ENCODE measurements at places on chromosomes 11 and 22. TPM values are rescaled to one million over a fixed set of nuclear protein-coding genes. Genes with fewer than 3 reads are reported as not detected.

SORL1 gene
- not detected for total RNA-seq

APOBEC3B gene
- total RNA-seq, result 1.9 TPM

SYT13 gene
- not detected for total RNA-seq

MPST gene
- total RNA-seq, result 85.1 TPM

ANKK1 gene
- total RNA-seq, result not detected

OPCML gene
- not detected for total RNA-seq

SCARF2 gene
- 66.8 TPM for total RNA-seq

MS4A14 gene
- total RNA-seq, result not detected

IGSF9B gene
- total RNA-seq, result 0.75 TPM

ANO3 gene
- total RNA-seq, result 0.56 TPM

HBG1 gene
- total RNA-seq, result not detected

NAV2 gene
- 13.4 TPM for total RNA-seq

HPX gene
- total RNA-seq, result not detected

ASCL2 gene
- total RNA-seq, result not detected

P2RY2 gene
- not detected for total RNA-seq

OR52N2 gene
- not detected for total RNA-seq

TANGO2 gene
- 30.2 TPM for total RNA-seq

FOLR1 gene
- not detected for total RNA-seq

SAC3D1 gene
- total RNA-seq, result 12.4 TPM

CD6 gene
- not detected for total RNA-seq

NXPE4 gene
- total RNA-seq, result not detected

OR4S1 gene
- not detected for total RNA-seq

OLFML1 gene
- 24.4 TPM for total RNA-seq

LRRC74B gene
- total RNA-seq, result not detected

CD3D gene
- total RNA-seq, result not detected

TTC38 gene
- 36.0 TPM for total RNA-seq
